ENCODE measurements at places on chromosomes 5 and 9. TPM values are rescaled to one million over a fixed set of nuclear protein-coding genes. Genes with fewer than 3 reads are reported as not detected.

NSD1 gene
- 34.1 TPM for total RNA-seq

DMRT3 gene
- 0.05 TPM for total RNA-seq

SCGB3A2 gene
- total RNA-seq = 0.71 TPM

GRCh38 chr9:123997665-123998277, 13.8 kb upstream of the LHX2 start:
- DNase-seq = no peak

DNA sequence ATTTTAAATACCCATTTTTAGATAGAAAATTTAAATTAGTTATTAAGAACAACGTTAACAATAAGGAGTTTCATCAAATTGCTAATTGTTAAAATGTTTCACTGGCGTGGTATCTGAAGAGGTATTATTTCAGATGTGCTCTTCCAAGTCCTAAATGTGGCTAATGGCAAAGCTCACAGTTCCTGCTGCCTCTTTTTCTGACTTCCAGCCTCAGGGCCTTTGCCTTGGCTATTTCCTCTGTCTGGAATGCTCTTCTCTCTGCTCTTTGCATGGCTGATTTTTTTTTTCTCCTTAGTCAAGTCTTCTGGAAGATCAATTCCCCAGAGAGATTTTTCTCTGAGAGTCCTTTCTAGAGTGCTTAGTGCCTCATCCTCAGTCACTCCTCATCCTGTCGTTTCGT, 9.6 kb upstream of the SSBP2 start:
- DNase-seq = no peak

DNA sequence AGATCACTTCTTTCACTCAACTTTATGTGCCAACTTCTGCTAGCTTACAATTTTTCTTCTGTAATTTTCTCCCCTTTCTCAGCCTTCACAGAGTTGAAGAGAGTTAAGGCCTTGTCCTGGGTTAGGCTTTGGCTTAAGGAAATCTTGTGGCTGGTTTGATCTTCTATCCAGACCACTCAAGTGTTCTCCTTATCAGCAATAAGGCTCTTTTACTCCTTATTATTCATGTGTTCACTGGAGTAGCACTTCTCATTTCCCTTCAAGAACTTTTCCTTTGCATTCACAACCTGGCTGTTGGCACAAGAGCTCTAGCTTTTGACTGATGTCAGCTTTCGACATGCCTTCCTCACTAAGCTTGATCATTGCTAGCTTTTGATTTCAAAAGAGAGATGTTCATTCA, 86.9 kb upstream of the ALDH1B1 start:
- DNase-seq = no peak

Data from thymus (tissue), 14 donors.